IMR-90 (cell line): ENCODE measurements at places on chromosomes 5 and 9. TPM values are rescaled to one million over a fixed set of nuclear protein-coding genes. Genes with fewer than 3 reads are reported as not detected.

DNA sequence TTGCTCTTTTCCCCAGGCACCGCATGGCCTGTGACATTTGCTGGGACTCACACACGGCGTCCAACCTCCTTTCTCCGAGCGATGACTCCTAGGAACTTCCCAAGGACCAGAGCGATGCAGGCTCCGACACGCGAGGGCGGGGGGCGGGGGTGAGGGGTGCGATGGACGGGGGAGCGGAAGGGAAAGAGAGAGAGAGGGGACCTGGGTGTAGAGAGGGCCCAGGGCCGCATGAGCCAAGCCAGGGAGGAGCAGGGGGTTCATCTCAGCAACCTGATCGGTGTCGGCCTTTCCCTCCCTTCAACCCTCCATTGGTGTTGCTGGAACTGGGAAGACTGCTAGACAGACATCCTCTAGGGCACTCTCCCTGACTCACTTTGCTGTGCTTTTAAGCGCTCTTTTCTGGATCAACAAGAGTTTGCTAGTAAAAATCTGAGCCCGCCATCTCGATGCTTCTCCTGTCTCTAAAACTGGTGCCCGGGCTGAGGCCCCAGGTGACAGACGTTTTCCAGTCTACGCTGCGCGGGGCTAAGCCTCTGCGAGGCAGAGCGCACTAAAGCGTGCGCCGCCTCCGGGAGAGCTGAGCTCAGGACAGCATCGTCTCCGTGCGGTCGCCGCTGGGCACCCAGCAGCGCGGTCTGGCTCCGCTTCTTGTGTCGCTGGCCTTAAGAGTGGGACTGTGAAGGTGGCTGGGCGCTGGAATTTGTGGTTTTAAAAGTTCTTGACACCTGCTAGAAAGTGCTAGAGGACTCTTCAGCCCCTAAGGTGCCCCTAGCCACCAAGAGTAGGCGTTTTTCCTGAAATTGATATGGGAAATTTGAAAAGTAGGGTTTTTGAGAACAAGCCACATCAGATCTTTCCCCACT lies 1.0 kb upstream of the TSLP start:
- DNase-seq = no peak

C9 gene
- not detected in 2 replicates for total RNA-seq

LOX gene
- 261 and 277 TPM in 2 replicates for total RNA-seq

DNA sequence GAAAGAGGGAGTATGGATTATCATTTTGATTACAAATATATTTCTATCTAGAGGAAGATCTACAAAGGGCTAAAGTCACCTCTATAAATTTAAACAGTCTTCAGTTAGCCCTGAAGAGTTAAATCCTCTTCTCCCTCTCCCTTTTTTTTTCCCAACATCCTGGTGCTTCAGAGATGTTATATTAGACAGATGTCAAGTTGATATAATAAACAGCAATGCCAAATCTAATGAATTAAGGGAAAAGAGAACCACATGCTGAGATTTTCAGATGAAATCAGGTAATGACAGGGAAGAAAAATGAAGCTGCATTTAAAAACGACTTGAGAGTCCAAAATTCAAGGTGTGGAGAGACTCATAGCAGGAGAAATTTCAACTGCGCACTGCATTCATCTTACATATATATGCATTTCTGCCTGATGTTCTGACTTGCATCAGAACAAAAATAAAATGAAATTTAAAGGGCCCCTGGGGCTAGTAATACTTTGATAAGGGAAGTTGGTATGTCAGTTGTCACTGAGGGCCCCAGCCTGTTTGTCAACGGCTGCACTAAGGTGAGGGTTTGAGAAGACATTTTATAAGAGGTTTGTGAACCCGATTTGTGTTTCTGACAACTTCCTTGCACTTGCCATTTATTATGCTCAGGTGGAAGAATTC lies 338.9 kb upstream of the PANK3 start:
- DNase-seq = no peak

DNA sequence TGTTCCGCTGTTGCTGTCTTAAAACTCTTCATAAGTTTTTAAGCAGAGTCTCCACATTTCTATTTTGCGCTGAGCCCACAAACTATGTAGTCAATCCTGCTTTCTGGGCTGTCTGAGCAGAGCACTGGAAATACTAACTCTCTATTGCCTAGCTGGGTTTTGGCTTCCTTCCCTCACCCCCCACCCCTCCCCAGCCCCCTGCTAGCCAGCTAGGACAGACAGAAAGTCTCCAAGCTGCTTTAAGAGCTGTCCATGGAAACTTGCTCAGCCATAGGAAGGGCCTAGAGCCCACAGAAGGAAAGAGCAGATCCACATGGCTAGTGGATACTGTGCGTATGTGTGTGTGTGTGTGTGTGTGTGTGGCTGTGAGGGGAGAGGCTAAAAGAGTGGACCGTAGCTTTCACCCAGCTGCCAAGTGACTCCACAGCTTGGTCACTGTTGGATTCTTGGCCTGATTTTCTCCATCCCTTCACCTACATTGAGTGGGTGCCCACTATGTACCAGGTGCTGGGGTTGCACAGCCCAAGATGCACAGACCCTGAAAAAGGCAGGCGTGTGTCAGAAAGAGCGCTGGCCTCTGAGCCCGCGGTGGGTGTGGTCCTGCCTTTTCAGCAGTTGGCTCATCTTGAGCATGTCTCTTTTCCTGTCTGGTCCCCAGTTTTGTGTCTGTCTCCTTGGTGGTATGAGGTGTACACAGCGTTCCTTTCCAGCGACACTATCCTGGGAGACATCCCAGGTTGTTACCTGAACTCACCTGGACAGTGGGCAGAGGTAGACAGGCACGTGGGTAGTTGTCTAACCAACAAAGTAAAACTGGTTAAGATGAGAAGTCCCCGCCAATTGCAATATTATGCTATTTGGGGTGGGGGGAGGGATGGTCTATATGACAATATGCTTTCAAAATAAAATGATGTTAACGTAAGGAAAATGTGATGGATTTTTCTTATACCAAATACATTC lies 5.4 kb upstream of the NKX2-5 start:
- no peak for DNase-seq

- DNase-seq = no peak
Observed at GRCh38 chr5:97192580-97193354, 9.7 kb upstream of the RIOK2 start.

GRCh38 chr9:111386386-111386785 lies 56.4 kb upstream of the OR2K2 start:
- DNase-seq = no peak

ROR2 gene
- total RNA-seq = 2.2 and 2.3 TPM in 2 replicates

GRCh38 chr5:76372323-76373054 lies 30.6 kb upstream of the IQGAP2 start:
- peak; percentile 95 for DNase-seq

MAMDC2 gene
- 5.0 and 5.6 TPM in 2 replicates for total RNA-seq

PCSK1 gene
- not detected in 2 replicates for total RNA-seq

DNA sequence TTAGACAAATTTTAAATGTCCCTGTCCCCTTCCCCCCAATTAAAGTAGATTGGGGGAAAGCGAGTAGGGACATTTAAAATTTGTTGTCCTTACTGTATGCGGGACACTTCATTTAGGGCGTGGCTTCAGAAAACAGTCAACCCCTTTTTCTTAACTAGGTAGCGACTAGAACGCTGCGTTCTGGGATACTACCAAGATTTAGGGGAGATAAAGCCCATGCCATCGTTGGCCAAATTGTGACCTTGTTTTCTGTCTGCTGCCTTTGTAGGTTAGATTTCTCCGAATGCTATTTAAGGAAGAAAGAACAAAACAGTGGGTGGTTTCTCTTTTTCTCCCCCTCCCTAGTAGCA lies 1.2 kb downstream of the CKS2 start:
- no peak for DNase-seq

DNA sequence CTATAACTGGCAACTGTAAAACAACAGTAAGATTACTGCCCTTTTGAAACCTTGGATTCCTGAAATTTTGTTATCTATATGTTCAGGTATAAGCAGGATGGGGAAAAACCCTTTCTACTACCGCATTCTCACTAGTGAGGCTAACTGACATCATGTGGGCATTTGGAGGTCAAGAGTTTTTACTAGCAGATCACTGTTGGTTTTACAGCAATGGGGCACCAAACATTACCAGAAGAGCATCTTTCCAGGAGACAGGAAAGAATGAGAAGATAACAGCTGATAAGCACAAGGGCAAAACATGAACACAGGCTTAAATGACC lies 20.9 kb upstream of the TTC33 start:
- no peak for DNase-seq
